ENCODE measurements at places on chromosomes 5 and 9.

GRCh38 chr5:136018814-136019783 is 9.7 kb upstream of the TGFBI start:
- DNase-seq: no peak

DNA sequence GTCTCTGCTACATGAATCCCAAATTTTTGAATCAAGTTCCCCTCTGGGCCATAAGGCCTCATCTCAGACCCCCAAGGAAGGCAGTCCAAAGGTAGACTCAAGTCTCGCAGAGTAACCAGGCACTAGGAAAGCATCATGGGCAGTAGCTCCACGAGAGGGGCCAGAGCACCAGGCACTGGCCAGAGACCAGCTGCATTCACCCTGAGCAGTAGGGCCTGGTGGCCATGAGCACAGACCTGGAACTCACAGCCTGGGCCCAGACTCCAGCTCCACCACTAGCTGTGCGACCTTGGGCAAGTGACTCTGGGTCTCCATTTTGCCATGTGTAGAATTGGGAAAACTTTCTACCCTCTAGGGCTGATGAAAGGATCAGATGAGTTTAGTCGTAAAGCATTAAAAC is 28.5 kb downstream of the NANS start:
- no peak for DNase-seq

DNA sequence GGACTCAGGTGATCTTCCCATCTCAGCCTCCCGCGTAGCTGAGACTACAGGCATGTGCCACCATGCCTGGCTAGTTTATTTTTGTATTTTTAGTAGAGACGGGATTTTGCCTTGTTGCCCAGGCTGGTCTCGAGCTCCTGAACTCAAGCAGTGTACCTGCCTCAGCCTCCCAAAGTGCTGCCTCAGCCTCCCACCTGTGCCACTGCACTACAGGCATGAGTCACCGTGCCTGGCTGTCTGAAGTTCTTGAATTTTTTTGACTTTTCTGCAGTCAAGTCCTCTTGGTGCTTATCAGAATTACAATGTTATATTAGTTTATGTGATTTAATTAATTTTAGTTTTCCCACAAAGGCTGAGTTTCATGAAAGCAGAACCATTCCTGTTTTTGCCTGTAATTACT is 9.8 kb downstream of the SPIN1 start:
- no peak for DNase-seq

GRCh38 chr5:73751254-73751914 is 125.4 kb downstream of the ARHGEF28 start:
- DNase-seq: no peak

GRCh38 chr5:17359451-17360011 is 138.5 kb upstream of the TAF11L2 start:
- DNase-seq: no peak
